ENCODE measurements at places on chromosomes 1 and 21.

DNA sequence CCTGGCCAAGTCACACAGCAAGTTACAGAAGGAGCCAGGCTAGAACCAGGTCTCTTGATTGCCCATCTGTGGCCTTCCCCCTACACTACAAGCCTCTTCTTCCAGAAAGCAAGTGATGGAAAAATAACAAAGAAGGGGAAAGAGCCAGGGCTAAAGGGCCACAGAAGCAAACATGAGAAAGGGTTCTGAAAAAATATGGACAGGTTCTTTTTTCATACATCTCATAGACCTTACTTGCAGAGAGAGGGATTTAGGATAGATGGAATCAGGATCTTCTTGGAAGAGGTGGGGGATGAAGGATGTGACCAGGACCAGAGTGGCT is 3.2 kb downstream of the RHBG start:
- DNase-seq = no peak

DNA sequence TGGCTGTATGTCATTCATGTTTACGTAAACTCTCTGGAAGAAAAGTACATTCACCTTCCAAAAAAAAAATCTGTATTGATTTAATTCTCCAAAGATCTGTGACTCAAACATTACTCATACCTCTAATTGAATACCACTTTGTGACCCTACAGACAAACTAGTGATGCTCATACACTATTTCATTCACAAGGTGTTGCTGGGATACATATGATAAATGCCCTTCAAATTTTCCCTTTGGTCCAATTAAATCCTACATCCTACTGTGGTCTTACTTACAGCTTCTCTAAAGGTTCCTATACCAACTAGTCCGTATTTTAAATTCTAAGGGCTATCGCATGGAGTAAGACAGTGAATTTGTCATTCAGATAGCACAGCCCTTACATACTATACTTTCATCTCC is 26.8 kb upstream of the CADM3 start:
- DNase-seq = no peak

- DNase-seq = no peak
Measured at GRCh38 chr1:181768211-181768929, 285.1 kb downstream of the CACNA1E start.

- no peak for DNase-seq
Measured at GRCh38 chr21:36149788-36150711, 6.6 kb upstream of the DOP1B start.

DNA sequence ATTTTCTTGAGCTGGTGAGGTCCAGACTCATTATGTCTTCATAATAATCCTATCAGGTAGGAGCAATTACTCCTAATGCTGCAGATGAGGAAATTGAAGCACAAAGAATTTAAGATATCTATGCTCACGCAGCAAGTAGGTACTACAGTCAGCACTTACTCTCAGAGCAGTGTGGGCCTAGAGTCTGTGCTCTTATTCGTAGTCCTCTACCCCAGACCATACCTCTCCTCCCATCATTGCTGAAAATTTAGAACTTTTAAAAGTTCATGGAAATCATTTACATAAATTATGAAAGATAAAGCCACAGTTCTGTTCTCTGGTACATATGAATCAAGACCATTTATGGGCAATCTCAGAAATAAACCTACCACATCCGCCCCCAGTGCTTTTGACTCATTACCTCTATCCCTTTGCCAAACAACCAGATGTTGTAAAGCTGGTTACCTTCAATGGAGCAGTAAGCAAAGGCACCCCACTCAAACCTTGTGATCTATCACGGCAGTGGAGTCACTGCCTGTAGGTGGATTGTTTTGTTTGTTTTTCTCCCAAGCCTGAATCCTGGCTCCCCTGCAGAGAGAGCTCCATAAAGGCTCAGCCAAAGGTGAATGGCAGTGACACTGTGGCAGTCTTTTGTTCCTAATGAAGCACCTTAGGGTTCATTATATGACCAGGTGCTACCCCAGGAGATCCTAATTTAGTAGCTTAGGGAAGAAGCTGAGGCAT is 20.9 kb upstream of the MAN1A2 start:
- no peak for DNase-seq

- DNase-seq = no peak
Measured at GRCh38 chr1:227880342-227880924, 65.0 kb downstream of the PRSS38 start.

DNA sequence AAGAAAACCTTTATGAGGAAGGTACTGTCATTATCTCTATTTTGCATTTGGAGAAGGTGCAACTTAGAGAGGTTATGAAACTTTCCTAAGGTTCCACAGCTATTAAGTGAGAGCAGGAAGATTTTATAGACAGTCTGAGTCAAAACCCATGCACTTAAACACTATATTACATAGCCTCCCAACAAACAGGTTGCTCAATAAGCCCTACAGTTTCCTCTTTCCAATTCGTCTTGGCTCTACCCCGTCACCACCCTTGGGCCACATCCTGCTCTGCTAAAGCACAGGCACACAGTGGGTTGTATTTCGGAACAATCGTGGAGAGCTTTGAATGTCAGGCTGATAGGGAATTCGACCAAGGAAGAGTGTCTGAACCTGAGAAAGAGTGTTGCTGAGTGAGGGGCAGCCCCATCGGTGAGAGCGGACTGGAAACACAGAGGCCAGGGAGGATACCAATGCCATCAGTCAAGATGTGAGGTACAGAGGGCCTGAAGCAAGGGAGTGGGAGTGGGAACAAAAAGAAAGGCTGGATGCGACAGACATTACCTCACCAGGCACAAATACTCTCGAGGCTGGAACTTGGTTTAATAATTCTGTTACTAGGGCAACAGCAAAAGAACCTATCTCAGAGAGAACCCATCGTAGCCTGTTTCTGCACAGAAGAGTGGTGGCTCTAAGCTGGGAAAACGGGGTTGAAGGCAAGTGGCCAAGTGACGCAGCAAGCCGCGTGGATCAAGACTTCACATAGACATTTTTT is 6.3 kb upstream of the LRRC52 start:
- no peak for DNase-seq

- no peak for DNase-seq
Measured at GRCh38 chr1:168645721-168646120, 69.3 kb downstream of the XCL1 start.

DNA sequence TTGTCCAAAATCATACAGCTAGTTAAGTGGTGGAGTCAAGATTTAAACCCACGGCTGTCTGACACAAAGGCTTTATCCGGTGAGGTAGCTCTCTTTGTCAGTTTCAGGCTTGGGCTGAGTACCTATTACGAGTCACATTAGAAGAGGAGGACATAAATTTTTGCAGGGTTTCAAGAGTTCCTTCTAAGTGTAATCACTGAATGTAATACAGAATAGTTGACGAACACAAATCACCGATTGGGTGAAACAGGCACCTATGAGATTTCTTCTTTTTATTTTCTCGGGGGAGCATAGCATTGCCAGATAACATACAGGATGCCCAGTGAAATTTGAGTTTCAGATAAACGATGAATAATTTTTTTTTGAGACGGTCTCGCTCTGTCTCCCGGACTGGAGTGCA is 847 bp downstream of the PSMD4 start:
- no peak for DNase-seq

DNA sequence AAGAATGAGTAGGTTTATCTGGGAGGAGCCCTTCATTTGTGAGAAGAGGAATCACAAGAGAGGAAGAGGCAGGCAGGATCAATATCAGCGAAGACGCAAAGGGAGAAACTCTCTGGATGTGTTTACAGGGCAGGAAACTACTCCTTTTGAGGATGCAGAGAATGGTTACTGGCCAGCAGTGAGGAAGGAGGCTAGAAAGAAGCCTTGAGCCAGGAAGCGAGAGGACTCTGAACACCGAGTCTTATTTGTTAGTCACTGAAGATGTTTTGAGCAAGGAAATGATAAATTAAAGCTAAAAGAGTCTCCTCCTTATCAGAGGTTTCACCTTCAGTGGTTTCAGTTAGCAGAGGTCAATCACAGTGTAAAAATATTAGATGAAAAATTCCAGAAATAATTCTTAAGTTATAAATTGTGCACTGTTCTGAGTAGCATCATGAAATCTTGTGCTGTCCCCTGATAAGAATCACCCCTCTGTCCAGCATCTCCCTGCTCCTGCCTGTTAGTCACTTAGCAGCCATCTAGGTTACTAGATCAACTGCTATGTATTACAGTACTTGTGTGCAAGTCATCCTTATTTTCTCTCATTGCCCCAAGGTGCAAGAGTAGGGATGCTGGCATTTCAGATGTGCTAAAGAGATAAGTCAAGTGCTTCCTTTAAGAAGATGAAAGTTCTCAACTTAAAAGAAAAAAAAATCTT is 43.5 kb downstream of the WLS start:
- no peak for DNase-seq

DNA sequence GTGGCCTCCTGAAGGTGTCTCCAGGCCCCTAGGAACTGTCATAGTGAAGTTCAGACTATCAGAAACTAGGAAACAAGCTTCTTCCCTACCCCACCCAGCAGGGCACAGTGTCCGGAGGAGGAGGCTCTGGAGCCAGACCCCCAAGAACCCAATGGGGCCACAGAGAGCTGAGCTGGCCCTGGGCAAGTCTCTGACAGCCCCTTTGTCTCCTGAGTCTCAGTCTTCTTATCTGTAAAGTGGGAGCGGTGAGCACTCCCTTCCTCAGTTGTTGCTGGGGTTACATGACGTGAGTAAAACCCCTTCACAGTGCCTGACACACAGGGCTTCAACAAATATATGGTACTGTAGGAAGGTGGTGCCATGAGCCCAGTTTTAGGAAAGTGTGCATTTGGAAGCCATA is 675.8 kb downstream of the MATN1 start:
- no peak for DNase-seq

DNA sequence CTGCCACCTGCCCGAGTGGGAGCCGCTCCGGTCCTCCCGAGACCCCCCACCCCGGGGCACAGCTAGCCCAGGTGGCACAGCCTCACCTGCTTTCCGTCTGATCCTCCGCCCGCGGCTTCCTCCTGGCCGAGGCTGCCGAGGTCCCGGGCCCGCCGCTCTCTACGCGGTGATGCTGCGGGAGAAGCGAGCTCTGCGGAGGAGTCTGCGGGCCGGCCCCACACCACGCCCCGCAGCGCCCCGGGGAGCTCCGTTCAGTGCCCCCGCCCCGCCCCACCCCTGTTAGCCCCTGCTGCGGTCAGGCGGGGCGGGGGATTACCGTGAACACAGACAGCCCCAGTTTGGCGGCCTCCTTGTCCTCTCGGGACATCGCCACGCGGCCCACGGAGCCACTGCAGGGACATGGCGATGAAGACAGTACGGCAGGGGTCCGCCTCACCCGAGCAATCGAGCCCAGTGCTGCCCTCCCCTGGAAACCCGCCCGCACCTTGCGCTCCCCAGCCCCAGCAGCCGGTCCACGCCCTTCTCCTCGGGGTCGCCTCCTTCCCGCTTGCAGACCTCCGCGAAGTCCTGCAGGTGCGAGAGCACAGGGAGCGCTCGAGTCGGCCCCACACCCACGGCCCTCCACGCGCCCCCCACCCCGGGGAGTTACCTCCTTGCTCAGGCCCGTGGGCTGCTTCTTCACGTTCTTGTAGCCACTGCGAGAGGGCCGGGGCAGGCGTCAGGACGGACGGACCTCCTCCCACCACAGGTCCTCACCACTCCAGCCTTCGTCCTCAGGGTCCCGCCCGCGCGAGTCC is 933 bp downstream of the C1orf35 start:
- DNase-seq = no peak

DNA sequence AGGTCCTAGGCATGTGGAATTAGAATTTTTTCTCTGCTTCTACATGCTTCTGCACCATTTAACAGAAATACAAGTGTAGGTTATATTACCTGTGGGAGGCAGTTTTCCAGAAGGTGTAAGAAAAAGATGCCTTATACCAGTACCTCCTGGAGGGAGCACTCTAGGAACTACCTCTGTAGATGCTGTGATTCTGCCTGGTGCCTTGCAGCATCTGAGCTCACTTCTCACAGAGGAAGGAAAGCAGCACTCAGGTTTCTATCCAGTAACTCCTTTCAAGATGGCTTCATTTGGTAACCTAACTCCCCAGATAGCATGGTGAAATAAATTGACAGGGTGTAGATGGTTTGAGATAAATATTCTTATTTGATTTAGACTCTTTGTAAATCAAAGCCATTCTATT is 50.3 kb downstream of the GIPC2 start:
- no peak for DNase-seq

- DNase-seq = no peak
Measured at GRCh38 chr1:77271852-77272580, 9.8 kb upstream of the AK5 start.

- no peak for DNase-seq
Measured at GRCh38 chr1:50271968-50272578, 151.2 kb downstream of the DMRTA2 start.

Measured in stimulated activated CD8-positive, alpha-beta memory T cell treated with anti-CD3 and anti-CD28 coated beads, Interleukin-4, amount 100 ng/mL, for 1 hour (primary cell).